ENCODE measurements at places on chromosomes 5 and 9. TPM values are rescaled to one million over a fixed set of nuclear protein-coding genes. Genes with fewer than 3 reads are reported as not detected.

The GNAQ gene
- total RNA-seq, result 30.4 TPM

The CDC25C gene
- total RNA-seq, result 0.26 TPM

The FOXD4 gene
- 0.26 TPM for total RNA-seq

The PTGDS gene
- total RNA-seq, result 89.9 TPM

The PCDHGA1 gene
- total RNA-seq, result 1.8 TPM

The PKN3 gene
- 1.7 TPM for total RNA-seq

The DBH gene
- not detected for total RNA-seq

The ECSCR gene
- total RNA-seq, result not detected

The CCDC69 gene
- total RNA-seq, result 4.0 TPM

The IL6ST gene
- total RNA-seq, result 1,649 TPM

The NRG2 gene
- 0.51 TPM for total RNA-seq

The HBEGF gene
- 1.8 TPM for total RNA-seq

The SEMA5A gene
- total RNA-seq, result 17.7 TPM

The IL9 gene
- total RNA-seq, result not detected

The PCDHA1 gene
- under 0.01 TPM for total RNA-seq

The APBA1 gene
- total RNA-seq, result 8.8 TPM

Data from fibroblast of lung (primary cell).